Chondrocyte (in vitro differentiated cells): ENCODE measurements at places on chromosomes 16 and 17.

DNA sequence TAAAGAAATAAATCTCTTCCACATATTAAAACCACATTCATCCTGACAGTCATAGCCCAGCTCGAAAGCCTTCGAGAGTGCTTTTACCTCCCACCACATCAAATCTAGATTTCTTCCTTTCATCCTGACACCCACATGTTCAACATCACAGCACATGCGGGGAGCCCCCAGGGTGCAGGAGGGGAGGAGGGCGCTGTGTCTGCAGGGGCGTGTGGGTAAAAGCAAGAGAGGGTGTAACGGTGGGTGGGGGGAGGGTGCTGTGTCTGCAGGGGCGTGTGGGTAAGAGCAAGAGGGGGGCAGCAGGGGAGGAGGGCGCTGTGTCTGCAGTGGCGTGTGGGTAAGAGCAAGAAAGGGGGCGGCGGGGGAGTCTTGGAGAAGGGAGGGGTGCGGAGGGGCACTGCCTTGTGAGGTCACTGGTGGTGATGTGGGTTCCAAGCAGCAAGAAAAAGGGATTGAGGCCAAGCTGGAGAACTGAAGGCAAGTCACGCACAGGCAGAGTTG is 34.7 kb downstream of the ADCY9 start:
- H3K36me3 ChIP-seq, result peaks cover 7% of the 10 kb centered on the region
- H3K27ac ChIP-seq, result no peak overlapping the region
- peaks cover 49% of the 10 kb centered on the region for H3K4me1 ChIP-seq
- H3K4me3 ChIP-seq, result peak overlapping the region; percentile 9

DNA sequence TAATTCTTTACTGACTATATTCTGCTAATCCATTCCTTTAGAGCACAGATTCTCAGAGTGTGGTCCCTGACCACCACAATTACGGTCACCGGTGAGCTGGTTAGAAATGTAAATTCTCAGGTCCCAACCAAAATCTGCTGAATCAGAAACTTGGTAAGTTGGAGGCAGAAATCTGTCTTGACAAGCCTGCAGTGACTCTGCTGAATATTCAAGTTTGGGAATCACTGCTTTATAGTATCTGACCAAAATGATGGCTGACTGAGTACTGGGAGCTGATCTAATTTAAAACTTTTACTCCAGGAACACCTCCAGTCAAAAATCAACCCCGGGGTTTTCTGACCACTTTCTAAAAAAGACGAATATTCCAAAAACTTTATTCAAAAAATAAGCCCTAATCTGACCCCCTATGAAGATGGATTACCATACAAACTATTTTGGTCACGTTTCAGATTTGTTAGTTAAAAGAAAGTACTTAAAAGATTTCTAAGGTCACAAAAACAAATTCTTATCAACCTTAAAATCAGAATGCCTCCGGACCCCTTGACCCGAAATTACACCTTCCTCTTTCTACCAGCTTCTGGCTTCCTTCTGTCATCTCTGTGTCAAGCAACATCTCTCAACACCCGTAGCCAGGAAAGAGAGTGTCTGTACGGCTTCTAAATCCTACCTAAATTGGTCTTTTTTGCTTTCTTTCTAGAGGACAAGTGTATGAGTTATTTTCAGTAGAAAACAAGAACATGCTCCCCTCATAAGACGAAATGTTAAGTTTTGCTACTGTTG is 38.6 kb downstream of the CREBBP start:
- DNase-seq, result no peak
- H3K27ac ChIP-seq, result no peak overlapping the region
- H3K36me3 ChIP-seq, result no peaks in the 10 kb centered on the region

DNA sequence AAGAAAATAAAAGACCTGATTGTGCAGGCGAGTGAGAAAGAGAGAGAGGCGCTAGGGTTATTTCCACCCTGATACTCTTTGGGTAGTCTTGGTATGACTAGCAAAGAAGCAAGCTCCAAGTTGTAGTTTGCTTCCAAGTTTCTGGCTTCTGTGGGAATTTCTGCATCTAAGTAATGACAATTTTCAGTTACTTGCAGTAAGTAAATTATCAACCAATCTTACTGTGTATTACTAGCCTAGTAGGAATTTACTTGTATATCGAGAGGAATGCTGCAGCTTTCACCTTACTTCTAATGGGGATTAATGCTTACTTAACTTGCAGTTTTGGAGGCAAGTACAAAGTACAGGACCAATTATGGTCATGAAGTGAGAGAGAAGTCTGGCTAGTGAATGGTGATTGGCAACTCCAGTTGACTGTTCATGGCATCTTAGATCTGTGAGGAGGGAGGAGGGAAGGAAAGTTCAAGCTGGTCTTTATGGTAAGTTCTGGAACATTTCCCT is 31.9 kb downstream of the TENT4B start:
- DNase-seq, result no peak
- H3K27me3 ChIP-seq, result no peaks in the 10 kb centered on the region
- H3K27ac ChIP-seq, result peak overlapping the region; percentile 77
- peaks cover 53% of the 10 kb centered on the region for H3K4me1 ChIP-seq
- no peaks in the 10 kb centered on the region for H3K36me3 ChIP-seq
- no peak overlapping the region for H3K4me3 ChIP-seq

- H3K36me3 ChIP-seq, result no peaks in the 10 kb centered on the region
- peaks cover 5% of the 10 kb centered on the region for H3K4me1 ChIP-seq
- no peak overlapping the region for H3K27ac ChIP-seq
- no peak for DNase-seq
- H3K27me3 ChIP-seq, result no peaks in the 10 kb centered on the region
These were observed 160.2 kb downstream of the RGS9 start for GRCh38 chr17:65297384-65297783.
